ENCODE measurements at places on chromosomes 2 and 18. TPM values are rescaled to one million over a fixed set of nuclear protein-coding genes. Genes with fewer than 3 reads are reported as not detected.

The SRD5A2 gene
- not detected for total RNA-seq

The COLEC11 gene
- not detected for total RNA-seq

The SERPINB7 gene
- 0.99 TPM for total RNA-seq

The STAT1 gene
- 165 TPM for total RNA-seq

The CHST10 gene
- 40.4 TPM for total RNA-seq

The DSG1 gene
- not detected for total RNA-seq

The CYP27A1 gene
- total RNA-seq, result 7.7 TPM

The MAPK4 gene
- total RNA-seq, result not detected

The TXNDC9 gene
- total RNA-seq, result 129 TPM

The MARCHF7 gene
- 340 TPM for total RNA-seq

GRCh38 chr2:224442071-224442967, 40.4 kb upstream of the FAM124B start:
- peak; percentile 27 for DNase-seq

GRCh38 chr2:118168615-118169014, 80.3 kb downstream of the INSIG2 start:
- peak; percentile 63 for DNase-seq

DNA sequence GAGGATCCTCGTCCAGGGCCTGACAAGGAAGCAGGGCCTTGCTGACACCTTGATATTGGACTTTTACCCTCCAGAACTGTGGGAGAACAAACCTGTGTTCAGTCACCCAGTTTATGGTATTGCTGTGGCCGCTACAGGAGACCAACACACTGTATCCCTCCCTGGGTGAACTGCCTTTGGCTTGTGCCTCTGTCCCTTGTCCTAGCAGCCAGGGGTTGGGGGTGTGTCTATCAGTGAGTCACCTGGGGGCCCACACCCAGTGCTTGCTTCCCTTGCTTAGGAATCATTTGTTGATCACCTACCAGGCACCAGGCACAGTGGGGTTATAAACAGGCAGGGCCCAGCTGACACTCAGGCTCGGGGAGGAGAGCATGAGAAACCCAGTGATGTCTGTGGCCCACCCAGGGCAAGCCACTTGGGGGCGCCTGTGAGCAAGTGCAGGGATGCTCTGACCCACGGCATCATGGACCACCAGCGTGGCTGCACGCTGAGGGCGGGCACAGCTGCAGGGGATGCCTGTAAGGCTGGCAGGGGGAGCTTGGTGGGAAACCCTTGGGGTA, 17.1 kb downstream of the TMEM185B start:
- DNase-seq, result no peak

DNA sequence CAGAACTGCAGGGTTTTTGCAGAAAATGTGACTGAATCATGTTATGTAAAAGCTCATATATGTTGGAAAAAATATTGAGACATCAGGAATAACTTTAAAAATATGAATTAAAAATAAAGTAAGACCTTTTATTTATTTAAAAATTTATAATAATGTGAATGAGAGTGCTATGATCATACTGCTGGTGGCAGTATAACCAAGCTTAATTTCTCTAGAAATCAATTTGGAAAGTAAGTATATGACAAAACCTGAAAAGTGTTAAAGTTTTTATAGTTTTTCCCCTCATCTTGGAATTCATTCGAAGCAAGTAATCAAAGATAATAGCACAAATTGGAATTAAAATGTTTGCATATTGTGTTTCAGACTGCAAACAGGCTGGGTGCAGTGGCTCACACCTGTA, 7.5 kb downstream of the SLC39A10 start:
- no peak for DNase-seq

DNA sequence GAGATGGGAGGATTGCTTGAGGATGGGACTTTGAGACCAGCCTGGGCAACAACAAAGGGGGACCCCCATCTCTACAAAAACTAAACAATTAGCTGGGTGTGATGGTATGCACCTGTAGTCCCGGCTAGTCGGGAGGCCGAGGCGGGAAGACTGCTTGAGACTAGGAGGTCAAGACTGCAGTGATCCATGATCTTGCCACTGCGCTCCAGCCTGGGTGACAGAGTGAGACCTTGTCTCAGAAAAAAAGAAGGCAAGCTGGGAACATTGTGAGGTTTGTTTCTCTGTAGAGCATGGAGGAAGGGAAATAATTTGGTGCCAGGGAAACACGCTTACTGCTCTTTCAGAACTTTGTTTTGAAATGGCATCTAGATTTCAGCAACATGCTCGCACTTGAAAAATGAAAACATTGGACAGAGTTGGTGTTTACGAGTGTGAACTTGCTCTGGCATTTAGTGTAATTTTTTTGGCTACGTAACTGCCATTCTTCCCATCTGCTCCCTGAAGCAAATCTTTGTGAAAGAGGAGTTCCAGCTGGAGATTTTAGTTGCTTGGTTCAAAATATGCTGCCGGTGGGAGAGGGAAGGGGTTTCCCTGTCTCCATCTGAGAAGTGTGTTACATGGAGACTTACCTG, 125.6 kb upstream of the DLX2 start:
- DNase-seq, result no peak

- no peak for DNase-seq
Observed at GRCh38 chr2:20597860-20598183, 53.1 kb downstream of the HS1BP3 start.

DNA sequence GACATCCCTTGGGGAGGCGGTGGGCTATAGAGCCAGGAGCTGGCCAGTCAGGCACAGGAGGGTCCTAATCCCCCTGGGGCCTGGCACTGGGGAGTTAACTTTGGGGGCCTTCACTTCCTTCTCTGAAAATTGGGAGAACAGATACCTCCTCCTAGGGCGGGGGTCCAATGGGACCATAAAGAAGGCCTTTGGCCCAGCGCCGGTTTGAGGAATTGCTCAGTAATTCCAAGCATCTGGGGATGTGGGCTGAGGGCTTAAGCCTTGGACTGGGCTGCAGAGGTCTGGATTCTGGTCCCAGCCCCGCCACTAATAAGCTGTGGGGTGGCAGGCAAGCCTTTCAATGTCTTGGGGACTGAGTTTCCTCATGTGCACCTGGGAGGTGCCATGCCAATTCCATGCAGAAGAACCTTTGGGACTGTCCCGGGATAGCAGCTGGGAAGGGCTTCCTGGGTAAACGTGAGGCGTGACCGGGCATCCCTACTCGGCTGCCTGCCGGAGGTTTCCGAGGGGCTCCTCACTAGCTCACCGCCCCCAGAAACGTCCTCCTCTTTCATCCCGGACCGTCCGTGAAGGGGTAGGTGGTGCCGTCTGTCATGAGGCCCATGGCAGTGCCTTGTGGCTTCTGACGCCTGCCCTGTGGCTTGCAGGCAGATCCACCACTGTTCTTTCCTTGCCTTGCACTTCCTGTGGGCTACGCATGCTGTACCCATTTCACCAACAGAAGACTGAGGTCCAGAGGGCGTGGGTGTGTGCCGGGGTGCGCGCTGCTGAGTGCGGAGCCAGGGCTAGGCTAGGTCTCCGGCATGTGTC, 67.4 kb upstream of the HPCAL1 start:
- DNase-seq, result peak; percentile 82

DNA sequence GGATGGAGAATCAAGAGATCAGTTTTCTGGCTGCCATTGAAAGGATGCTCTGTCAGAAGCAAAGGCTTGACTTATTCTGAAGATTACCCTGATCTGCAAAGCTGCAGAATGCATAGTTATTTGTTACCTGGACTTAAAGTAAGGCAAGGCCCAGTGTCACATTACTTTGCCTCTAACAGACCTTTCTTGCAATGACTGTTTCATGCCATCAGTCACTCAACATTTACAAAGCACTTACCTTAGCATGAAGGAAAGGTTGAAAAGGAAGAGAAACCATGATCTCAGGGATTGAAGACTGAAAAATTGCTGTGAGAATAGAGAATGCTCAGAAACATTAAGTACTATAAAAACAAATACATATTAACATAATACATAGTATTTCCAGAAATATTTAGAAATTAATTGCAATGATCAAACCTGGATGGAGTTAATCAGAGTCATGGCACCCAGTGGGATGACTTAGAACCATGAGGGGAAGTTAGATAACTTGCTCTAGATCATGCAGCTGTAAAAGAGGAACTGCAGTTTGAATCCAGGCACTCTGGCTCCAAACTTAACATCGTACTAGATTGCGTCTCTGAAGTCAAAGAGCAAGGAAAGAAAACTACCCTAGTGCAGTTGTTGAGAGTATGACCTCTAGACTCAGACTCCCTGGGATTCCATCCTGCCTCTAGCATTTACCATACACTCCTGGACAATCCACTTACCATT, 26.5 kb upstream of the FAM117B start:
- no peak for DNase-seq

- DNase-seq, result no peak
Observed at GRCh38 chr2:492178-492577, 185.0 kb downstream of the TMEM18 start.

DNA sequence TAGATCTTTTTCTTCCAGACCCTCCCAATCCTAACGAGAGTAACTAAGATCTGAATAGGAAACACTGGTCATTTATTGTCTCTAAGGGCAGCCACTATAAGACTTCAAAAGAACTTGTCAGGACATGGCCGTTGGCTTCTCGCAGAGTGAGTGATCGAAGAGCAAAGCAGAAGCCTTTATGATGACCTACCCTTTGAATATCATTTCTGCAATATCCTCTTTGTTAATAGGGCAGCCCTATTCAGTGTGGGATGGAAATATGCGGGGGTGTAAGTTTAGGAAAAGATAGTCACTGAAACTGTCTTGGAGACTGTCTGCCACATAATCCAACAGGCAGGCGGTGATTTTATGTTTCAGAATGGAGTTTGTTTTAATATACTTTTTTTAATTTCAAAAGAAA, 70.9 kb downstream of the FBXO36 start:
- DNase-seq, result no peak

GRCh38 chr2:42917425-42917927, 125.1 kb upstream of the HAAO start:
- no peak for DNase-seq

- DNase-seq, result no peak
Observed at GRCh38 chr2:131056204-131056931, 36.9 kb downstream of the FAM168B start.

DNA sequence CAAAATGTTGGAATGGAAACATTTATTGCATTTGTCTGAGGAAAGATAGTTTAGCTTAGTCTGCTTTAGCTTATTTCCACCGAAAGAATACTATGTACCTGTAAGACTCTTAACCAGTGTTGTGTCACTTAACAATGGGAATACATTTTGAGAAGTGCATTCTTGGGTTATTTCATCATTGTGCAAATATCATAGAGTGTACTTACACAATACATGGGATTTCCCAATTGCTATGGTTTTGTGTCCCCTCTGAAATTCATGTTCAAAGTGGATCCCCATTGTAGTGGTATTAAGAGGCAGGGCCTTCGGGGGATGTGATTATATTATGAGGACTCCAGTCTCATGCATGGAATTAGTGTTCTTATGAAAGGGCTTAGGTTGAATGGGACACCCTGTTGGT, 249.4 kb upstream of the UBE2E3 start:
- no peak for DNase-seq

GRCh38 chr18:4453874-4454536, 1.1 kb downstream of the DLGAP1 start:
- no peak for DNase-seq

DNA sequence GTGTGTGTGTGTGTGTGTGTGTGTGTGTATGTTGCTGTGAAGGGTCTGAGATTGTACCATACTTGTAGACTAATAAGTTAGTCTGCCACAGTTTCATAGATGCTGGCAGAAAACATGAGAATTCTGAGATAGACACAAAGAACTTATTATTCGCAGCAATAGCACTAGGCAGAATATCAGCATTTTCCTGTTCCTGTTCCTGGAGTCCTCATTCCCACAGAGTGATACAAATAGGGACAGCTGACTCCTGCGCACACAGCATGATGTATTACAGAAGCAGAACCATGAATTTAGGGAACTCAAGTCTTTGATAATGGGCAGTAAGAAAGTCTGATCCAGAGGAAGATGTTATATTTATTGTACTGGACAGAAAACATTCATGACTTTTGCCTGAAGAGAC, 1466.3 kb downstream of the DPP10 start:
- no peak for DNase-seq

DNA sequence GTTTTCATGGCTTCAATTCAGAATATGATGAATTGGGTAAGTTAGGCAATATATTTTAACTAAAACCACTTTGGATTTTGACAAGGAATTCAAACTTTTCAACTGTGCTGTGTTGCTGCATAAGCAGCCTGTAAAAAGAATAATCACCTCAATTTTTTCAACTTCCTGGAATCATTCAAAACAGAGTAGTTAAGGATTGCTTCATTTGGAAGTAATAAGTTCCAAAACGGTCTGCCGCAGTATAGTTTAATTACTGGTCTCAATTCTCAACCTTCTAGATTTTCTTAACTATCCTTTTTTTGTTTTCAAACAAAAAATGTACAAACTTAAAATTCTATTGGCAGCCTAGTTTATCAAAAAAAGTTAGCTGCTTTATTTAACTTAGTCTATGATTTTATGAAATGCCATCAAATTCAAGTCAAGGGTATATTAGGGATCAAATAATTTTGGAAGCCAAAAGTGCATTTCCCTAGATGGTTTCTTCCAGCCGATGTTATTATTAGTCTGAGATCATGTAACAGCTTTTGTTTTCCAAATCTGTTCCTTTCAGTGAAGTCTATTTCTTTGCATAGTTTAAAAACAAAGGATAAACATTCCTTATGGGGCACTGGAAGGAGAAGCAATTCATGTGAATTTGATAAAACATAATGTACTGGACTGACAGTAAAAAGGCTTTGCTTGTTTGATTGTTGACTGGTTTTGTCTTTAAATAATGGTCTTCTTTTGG, 76.1 kb upstream of the ETAA1 start:
- DNase-seq, result no peak

DNA sequence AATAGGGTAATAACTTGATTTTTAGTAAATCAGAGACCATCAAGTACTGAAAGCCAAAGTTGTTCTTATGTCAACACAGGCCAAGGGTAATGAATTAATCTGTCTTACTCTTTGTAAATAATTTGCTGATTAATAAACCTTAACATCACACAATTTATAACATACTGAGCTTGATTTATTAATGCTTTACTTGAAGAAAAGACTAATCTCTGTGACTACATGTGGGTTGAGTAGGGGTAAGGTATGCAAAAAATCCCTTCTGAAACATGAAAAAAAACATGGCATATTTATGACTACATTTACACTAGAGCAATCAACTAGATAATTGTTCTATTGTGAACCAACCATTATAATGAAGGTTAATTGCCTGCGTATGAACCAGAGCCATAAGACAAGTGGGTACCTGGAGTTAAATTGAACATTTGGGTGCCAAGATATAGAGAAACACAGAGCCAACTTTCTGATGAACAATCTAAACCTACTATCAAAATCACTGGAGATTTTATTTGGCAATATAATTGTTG, 67.7 kb upstream of the GRB14 start:
- DNase-seq, result no peak

GRCh38 chr2:200640176-200640575, 54.4 kb downstream of the AOX1 start:
- DNase-seq, result no peak
